ENCODE measurements at places on chromosomes 2 and 18. TPM values are rescaled to one million over a fixed set of nuclear protein-coding genes. Genes with fewer than 3 reads are reported as not detected.

The RAB27B gene
- total RNA-seq = 3.5 TPM

The OSBPL1A gene
- total RNA-seq = 0.68 TPM

The CFAP210 gene
- not detected for total RNA-seq

The MERTK gene
- total RNA-seq = 0.30 TPM

- H3K36me3 ChIP-seq = no peaks in the 10 kb centered on the region
- no peaks in the 10 kb centered on the region for H3K4me1 ChIP-seq
- H3K4me3 ChIP-seq = no peak overlapping the region
- no peak for DNase-seq
- H3K27ac ChIP-seq = no peak overlapping the region
- H3K27me3 ChIP-seq = no peaks in the 10 kb centered on the region
Measured at GRCh38 chr18:78151234-78151633, 828.4 kb upstream of the SALL3 start.

- H3K4me1 ChIP-seq = peaks cover 7% of the 10 kb centered on the region
- no peaks in the 10 kb centered on the region for H3K36me3 ChIP-seq
- no peak overlapping the region for H3K4me3 ChIP-seq
- DNase-seq = no peak
- H3K27me3 ChIP-seq = peaks cover 6% of the 10 kb centered on the region
Measured at GRCh38 chr2:42372474-42373200, 11.6 kb upstream of the COX7A2L start.
